ENCODE measurements at places on chromosomes 1 and 21. TPM values are rescaled to one million over a fixed set of nuclear protein-coding genes. Genes with fewer than 3 reads are reported as not detected.

DNA sequence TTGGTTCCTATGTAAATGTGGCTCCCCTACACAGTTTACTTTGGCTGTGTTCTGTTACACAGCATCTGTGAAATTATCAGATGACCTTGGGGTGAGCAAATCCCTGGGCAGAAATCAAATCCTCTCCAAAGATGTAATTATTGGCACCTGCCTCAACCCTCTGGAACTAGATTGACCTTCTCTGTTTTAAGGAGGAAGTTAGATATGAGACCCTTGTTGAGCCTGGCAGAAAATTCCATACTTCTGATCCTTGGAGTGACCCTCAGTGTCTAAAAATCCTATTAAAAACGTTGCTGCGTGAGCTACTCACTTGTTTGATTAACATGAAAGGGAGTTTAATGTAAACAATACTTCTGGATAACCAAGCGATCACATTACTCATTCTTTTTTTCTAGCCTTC is 122.0 kb downstream of the CLIC6 start:
- H3K4me3 ChIP-seq, result no peak overlapping the region
- H3K27me3 ChIP-seq, result no peaks in the 10 kb centered on the region
- no peaks in the 10 kb centered on the region for H3K4me1 ChIP-seq
- no peak for DNase-seq
- H3K36me3 ChIP-seq, result no peaks in the 10 kb centered on the region
- no peak overlapping the region for H3K27ac ChIP-seq

DNA sequence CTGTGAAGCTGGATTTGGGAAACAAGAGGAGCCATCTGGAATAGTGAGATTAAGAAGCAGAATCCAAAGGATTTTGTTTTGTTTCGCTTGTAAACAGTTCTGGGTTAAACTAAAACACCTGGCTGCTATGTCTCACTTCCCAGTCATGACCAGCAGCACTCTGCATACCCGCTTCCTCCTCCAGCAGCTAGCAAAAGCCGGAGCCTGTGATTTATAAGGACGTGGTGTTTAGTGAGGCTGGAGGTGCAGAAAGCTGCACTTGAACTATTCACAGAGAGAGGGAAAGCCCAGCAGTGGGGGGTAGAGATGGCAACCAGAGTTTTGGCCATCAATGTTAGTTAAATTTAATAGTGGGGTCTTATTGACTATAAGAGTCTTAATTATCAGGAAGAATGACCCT is 240.2 kb downstream of the AJAP1 start:
- no peak overlapping the region for H3K27ac ChIP-seq
- no peak for DNase-seq
- no peaks in the 10 kb centered on the region for H3K36me3 ChIP-seq
- no peak overlapping the region for H3K4me3 ChIP-seq
- H3K27me3 ChIP-seq, result no peaks in the 10 kb centered on the region
- no peaks in the 10 kb centered on the region for H3K4me1 ChIP-seq

- DNase-seq, result no peak
- peaks cover 4% of the 10 kb centered on the region for H3K36me3 ChIP-seq
- H3K4me1 ChIP-seq, result peaks cover 7% of the 10 kb centered on the region
- no peak overlapping the region for H3K27ac ChIP-seq
Measured at GRCh38 chr1:86388777-86389176, 7.3 kb downstream of the ODF2L start.

Gene DRAXIN
- total RNA-seq, result 0.13 TPM

DNA sequence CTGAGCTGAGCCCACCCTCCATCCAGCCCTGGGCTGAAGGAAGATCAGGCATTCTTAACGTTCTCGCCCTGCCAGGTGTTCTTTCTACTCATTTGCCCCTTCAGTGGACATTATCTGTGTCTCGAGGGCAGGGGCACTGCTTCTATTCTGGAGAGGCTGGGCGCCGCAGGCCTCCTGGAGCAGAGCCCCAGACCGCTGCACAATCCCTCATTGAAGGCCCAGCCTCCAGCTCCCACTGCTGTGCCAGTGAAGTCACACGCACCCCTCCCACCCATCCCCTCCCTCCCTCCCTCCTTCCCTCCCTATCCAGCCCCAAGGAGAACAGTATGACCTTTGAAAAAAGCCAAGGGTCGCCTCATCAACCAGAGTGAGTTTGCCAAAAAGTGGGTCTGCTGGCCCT is 76.7 kb downstream of the NFASC start:
- H3K27ac ChIP-seq, result no peak overlapping the region
- no peaks in the 10 kb centered on the region for H3K36me3 ChIP-seq
- no peaks in the 10 kb centered on the region for H3K4me1 ChIP-seq

DNA sequence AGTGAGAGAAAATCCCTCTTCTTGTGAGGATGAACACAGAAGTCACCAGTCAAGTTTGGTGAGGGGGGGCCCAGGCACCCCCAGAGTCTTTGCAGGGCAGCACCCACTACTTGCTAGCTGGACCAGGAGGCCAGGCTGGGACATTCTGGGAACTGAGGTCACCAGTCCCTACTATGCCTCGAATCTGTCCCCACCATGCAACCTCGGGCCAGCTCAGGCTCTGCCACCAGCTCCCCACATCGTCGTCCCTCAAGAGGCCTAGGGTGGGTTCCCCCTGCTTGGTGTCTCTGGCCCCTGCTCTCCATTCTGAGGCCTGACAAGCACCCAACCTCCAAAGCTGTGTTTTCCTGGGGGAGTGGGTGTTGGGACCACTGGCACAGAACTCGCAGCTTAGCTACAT is 22.2 kb upstream of the ZNF678 start:
- no peak overlapping the region for H3K27ac ChIP-seq
- DNase-seq, result no peak
- peaks cover 4% of the 10 kb centered on the region for H3K4me1 ChIP-seq
- no peaks in the 10 kb centered on the region for H3K27me3 ChIP-seq
- no peak overlapping the region for H3K4me3 ChIP-seq
- H3K36me3 ChIP-seq, result no peaks in the 10 kb centered on the region

GRCh38 chr1:182249201-182249676 is 142.4 kb downstream of the GLUL start:
- DNase-seq, result no peak
- no peak overlapping the region for H3K4me3 ChIP-seq
- no peaks in the 10 kb centered on the region for H3K27me3 ChIP-seq
- no peaks in the 10 kb centered on the region for H3K4me1 ChIP-seq
- H3K27ac ChIP-seq, result no peak overlapping the region

- no peak for DNase-seq
- H3K36me3 ChIP-seq, result no peaks in the 10 kb centered on the region
- H3K27me3 ChIP-seq, result no peaks in the 10 kb centered on the region
- peak overlapping the region; percentile 90 for H3K27ac ChIP-seq
- peaks cover 72% of the 10 kb centered on the region for H3K4me1 ChIP-seq
- H3K4me3 ChIP-seq, result peak overlapping the region; percentile 53
Measured at GRCh38 chr1:16167331-16168143, 11.7 kb upstream of the EPHA2 start.

GRCh38 chr1:223678841-223679240 is 13.3 kb upstream of the CAPN8 start:
- H3K4me3 ChIP-seq, result no peak overlapping the region
- H3K4me1 ChIP-seq, result no peaks in the 10 kb centered on the region
- H3K36me3 ChIP-seq, result no peaks in the 10 kb centered on the region
- H3K27ac ChIP-seq, result no peak overlapping the region
- H3K27me3 ChIP-seq, result no peaks in the 10 kb centered on the region

- H3K4me3 ChIP-seq, result no peak overlapping the region
- no peaks in the 10 kb centered on the region for H3K27me3 ChIP-seq
- no peaks in the 10 kb centered on the region for H3K36me3 ChIP-seq
- DNase-seq, result no peak
- no peak overlapping the region for H3K27ac ChIP-seq
Measured at GRCh38 chr1:208772891-208773290, 528.7 kb upstream of the PLXNA2 start.

GRCh38 chr1:17355898-17356297 is 16.1 kb upstream of the PADI6 start:
- H3K4me3 ChIP-seq, result no peak overlapping the region
- no peaks in the 10 kb centered on the region for H3K4me1 ChIP-seq
- H3K27ac ChIP-seq, result no peak overlapping the region
- H3K27me3 ChIP-seq, result no peaks in the 10 kb centered on the region
- no peak for DNase-seq
- H3K36me3 ChIP-seq, result no peaks in the 10 kb centered on the region

DNA sequence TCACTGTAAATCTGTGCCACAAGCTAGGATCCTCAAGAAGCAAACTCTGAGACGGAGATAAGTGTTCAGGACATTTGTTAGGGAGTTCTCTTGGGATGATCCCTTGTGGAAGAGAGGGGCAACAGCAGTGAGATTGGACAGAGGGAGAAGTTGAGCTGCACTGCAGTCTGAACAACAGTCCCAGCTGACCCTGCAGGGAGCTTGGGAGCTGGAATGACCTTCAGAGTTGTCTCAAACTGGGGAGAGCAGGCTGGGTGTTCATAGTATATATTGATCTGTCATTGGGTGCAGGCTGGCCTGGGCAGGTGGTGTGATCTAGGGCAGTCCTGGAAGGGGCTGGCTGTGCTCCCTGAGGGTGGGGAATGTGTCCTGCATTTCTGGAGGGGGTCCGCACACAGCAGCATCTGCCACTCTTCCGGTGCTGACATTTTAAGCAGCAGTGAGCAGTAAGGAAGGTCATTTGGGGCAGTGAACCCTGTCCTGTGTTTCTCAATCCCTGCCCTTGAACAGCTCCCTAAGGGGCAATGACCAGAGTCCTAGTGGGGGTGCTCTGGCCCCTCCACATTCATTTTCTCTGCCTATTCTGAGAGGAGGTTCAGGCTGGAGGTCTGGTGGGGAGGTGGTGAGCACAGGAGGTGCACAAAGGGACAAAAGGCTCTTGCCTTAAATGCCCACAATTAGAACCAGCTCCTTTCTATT is 90.2 kb upstream of the PPM1J start:
- H3K36me3 ChIP-seq, result no peaks in the 10 kb centered on the region
- H3K27ac ChIP-seq, result no peak overlapping the region
- no peak overlapping the region for H3K4me3 ChIP-seq
- H3K4me1 ChIP-seq, result no peaks in the 10 kb centered on the region

- H3K4me3 ChIP-seq, result peak overlapping the region; percentile 39
- H3K27me3 ChIP-seq, result no peaks in the 10 kb centered on the region
Measured at GRCh38 chr1:2447276-2448097, 28.6 kb upstream of the PLCH2 start.

Gene TNFRSF4
- total RNA-seq, result 0.62 TPM

DNA sequence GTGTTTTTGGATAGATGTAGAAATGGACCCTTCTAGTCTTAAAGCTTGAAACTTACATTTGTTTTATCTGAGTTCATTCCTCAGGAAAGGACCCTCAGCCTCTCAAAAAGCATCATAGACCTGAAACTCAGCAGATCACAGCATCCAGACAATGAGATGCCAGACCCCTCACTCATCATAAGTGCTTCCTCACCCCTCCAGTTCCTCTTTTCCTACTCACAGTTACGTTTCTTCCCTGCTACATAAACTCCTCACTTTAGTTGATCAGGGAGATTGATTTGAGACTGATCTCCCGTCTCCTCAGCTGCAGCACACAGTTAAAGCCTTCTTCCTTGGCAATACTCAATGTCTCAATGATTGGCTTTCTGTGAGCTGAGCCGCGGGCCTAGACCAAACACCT is 282.0 kb downstream of the FAM72C start:
- no peaks in the 10 kb centered on the region for H3K36me3 ChIP-seq
- H3K27me3 ChIP-seq, result no peaks in the 10 kb centered on the region
- H3K27ac ChIP-seq, result no peak overlapping the region
- no peak overlapping the region for H3K4me3 ChIP-seq

Gene KLHDC8A
- 0.31 TPM for total RNA-seq

GRCh38 chr1:243791586-243792267 is 58.3 kb downstream of the AKT3 start:
- no peak overlapping the region for H3K4me3 ChIP-seq
- H3K36me3 ChIP-seq, result no peaks in the 10 kb centered on the region
- H3K4me1 ChIP-seq, result no peaks in the 10 kb centered on the region
- no peak for DNase-seq
- H3K27ac ChIP-seq, result no peak overlapping the region
- no peaks in the 10 kb centered on the region for H3K27me3 ChIP-seq

DNA sequence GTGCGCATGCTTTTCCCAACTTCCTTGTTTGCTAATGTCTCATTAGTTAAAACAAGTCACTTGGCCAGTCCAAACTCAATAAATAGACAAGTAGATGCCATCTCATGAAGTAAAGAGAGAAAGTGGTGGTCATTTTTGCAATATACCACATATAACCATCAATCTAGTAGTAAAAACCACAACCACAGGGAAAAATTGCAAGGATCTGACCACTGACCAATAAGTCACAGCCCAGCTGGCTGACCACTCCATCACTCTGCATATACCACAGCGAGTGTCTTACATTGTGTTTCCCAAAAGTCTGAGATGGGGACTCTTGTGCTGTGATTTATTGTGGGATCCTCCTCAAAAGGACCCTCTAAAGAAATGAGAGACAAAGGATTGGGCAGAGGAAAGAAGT is 76.0 kb downstream of the FH start:
- H3K36me3 ChIP-seq, result no peaks in the 10 kb centered on the region
- DNase-seq, result no peak
- no peaks in the 10 kb centered on the region for H3K27me3 ChIP-seq
- no peaks in the 10 kb centered on the region for H3K4me1 ChIP-seq

GRCh38 chr1:95371666-95372282 is 137.8 kb downstream of the RWDD3 start:
- no peaks in the 10 kb centered on the region for H3K4me1 ChIP-seq
- H3K4me3 ChIP-seq, result no peak overlapping the region
- no peak for DNase-seq
- H3K27me3 ChIP-seq, result no peaks in the 10 kb centered on the region
- no peaks in the 10 kb centered on the region for H3K36me3 ChIP-seq

- no peaks in the 10 kb centered on the region for H3K36me3 ChIP-seq
- H3K27ac ChIP-seq, result peak overlapping the region; percentile 50
- H3K4me3 ChIP-seq, result peak overlapping the region; percentile 58
Measured at GRCh38 chr1:10779201-10779600, 17.2 kb downstream of the CASZ1 start.

Gene CR2
- total RNA-seq, result 0.08 TPM

DNA sequence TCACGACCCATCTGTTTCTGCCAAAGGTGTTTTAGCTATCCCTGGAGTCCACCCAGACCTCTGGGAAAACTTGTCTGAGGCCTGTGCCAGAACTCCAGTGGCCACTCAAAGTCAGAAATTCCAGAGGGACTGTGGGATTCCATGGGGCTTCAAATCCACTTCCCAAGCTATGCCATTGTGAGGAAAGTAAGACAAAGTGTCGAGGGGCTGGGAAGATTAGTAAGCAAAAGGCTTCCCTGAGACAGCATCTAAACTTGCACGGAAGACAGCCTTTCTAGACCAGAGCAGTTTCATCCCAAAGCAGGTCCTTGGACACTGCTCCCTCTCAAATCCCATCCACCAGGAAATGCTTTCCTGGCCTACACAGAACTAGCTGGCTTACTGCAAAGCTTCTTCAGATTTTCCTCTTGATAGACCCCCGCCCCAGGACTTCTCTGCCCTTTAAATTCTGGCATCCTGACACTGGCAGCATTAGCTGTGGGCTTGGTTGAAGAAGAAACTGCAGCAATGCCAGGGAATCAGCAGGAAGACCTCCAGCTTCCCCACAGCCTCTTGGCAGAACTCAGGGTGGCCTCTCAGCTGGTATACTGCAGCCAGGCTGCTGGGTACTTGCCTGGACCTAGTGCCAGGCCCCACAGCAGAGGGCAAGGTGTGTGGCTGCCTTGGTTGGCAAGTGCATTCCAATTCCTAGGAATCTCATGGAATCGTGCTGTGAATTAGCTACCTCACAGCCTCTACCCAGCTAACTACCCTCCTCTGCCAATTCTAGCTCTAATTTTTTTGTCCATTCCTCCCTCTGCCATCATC is 27.3 kb upstream of the LMX1A start:
- H3K4me1 ChIP-seq, result no peaks in the 10 kb centered on the region
- H3K27me3 ChIP-seq, result peaks cover 14% of the 10 kb centered on the region
- H3K4me3 ChIP-seq, result no peak overlapping the region
